Progenitor cell of endocrine pancreas (in vitro differentiated cells): ENCODE measurements at places on chromosomes 7 and 10.

DNA sequence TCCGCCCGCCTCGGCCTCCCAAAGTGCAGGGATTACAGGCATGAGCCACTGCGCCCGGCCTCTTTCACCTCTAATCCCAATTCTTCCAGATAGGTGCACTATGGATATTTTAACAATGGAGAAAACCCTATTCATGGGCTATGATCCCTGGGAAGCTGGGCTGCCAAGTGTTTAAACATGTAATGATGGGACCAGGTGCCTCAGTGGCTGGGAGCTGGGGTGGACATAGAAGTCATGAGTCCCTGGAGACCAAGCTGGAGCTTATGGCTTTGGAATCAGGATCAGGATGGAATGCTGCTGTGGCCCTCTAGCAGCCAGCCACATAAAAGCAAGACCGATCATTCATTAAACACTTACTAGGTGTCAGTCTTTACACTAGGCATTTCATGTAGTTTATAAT, 41.8 kb upstream of the IGFBP3 start:
- H3K4me3 ChIP-seq, result no peak overlapping the region
- no peaks in the 10 kb centered on the region for H3K27me3 ChIP-seq
- no peaks in the 10 kb centered on the region for H3K4me1 ChIP-seq
- no peaks in the 10 kb centered on the region for H3K36me3 ChIP-seq
- no peak overlapping the region for H3K27ac ChIP-seq
- DNase-seq, result no peak

- DNase-seq, result peak; percentile 66
- peak overlapping the region; percentile 83 for H3K27ac ChIP-seq
- peak overlapping the region; percentile 74 for H3K4me3 ChIP-seq
- peaks cover 11% of the 10 kb centered on the region for H3K4me1 ChIP-seq
- no peaks in the 10 kb centered on the region for H3K36me3 ChIP-seq
- peaks cover 18% of the 10 kb centered on the region for H3K27me3 ChIP-seq
Measured at GRCh38 chr10:30784897-30785605, 155.5 kb upstream of the LYZL2 start.

GRCh38 chr7:128036226-128036940, 5.1 kb upstream of the LRRC4 start:
- no peak overlapping the region for H3K27ac ChIP-seq
- H3K36me3 ChIP-seq, result no peaks in the 10 kb centered on the region
- no peak overlapping the region for H3K4me3 ChIP-seq
- DNase-seq, result no peak

GRCh38 chr10:126376956-126377355, 11.3 kb downstream of the ADAM12 start:
- H3K27ac ChIP-seq, result no peak overlapping the region
- H3K27me3 ChIP-seq, result peaks cover 11% of the 10 kb centered on the region
- DNase-seq, result no peak
- no peaks in the 10 kb centered on the region for H3K4me1 ChIP-seq

GRCh38 chr7:16619979-16620408, 25.6 kb downstream of the ANKMY2 start:
- no peaks in the 10 kb centered on the region for H3K4me1 ChIP-seq
- peaks cover 31% of the 10 kb centered on the region for H3K36me3 ChIP-seq
- DNase-seq, result no peak
- H3K27ac ChIP-seq, result peak overlapping the region; percentile 56

DNA sequence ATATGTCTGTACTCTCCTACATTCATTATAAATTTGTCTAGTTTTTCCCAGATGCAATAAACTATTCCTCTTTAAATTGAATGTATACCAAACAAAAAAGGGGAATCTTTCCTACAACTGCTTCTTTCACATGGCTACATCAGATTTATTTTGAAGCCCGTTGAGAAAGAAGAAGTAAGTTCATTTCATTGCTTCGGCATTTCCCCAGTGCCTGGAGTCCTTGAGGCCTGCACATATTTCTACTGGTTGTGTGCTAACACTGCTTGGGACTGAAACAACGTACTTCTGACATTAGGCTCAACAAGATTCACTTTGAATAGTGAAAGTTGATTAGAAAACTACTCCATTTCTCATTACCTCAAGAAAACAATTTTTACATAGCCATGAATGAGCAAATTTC, 201.7 kb downstream of the PHF14 start:
- H3K36me3 ChIP-seq, result no peaks in the 10 kb centered on the region
- no peak for DNase-seq
- no peaks in the 10 kb centered on the region for H3K4me1 ChIP-seq
- no peaks in the 10 kb centered on the region for H3K27me3 ChIP-seq
- no peak overlapping the region for H3K27ac ChIP-seq
- H3K4me3 ChIP-seq, result no peak overlapping the region

DNA sequence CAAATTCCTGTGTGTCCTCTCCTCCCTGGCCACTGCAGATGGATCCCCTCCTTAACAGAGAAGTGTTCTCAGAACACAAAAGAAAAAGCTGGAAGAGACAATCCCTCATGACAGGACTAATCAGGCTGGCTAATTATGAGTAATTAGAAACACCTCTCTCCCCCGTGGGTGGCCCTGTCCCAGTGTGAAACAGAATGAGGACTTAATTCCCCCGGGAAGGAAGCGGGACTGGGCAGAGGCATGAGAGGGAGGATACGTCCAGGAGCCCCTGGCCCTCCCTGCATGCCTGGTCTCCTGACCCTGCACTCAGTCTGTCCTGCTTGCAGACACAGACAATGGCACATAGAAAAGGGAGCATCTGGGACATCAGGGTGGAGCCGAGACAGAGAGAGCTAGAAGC, 7.6 kb upstream of the ADCYAP1R1 start:
- H3K4me3 ChIP-seq, result no peak overlapping the region
- peaks cover 5% of the 10 kb centered on the region for H3K4me1 ChIP-seq
- no peaks in the 10 kb centered on the region for H3K36me3 ChIP-seq
- DNase-seq, result no peak

- no peaks in the 10 kb centered on the region for H3K27me3 ChIP-seq
- peaks cover 8% of the 10 kb centered on the region for H3K36me3 ChIP-seq
- peak; percentile 80 for DNase-seq
- peak overlapping the region; percentile 64 for H3K4me3 ChIP-seq
Measured at GRCh38 chr10:132407846-132408278, 10.9 kb downstream of the PWWP2B start.

DNA sequence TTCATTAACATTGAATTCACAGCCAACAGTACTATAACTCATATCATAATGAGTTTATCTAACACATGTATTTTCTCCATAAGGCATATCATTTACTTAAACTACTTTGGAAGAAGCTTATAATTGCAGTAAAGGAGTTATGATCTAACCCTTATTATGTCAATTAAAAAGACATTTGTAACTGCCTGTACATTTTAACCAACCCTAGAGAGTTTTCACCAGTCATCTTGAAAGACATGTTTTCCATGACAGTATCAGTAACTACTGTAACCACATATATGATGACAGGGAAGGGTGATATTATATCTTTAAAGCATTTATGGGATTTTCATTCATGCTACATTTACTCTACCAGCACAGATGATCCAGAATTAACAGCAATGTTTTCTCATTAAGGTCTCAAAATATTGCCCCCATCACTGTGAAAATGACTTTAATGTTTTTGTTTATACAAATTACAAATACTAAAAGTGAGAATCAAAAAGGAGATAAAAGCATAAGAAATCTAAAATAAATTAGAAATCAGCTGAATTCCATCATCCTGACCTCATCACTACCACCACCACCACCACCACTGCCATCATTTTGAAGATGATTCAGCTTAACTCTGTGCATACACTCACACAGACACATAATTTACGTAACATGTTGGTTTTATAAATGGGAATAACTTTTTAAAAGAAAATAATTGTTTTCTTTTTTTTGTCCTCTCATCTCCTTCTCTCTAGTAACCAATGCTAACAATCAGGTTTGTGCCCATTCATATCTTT, 53.6 kb downstream of the MKLN1 start:
- peaks cover 2% of the 10 kb centered on the region for H3K36me3 ChIP-seq
- DNase-seq, result no peak
- peaks cover 1% of the 10 kb centered on the region for H3K4me1 ChIP-seq
- H3K27me3 ChIP-seq, result no peaks in the 10 kb centered on the region

DNA sequence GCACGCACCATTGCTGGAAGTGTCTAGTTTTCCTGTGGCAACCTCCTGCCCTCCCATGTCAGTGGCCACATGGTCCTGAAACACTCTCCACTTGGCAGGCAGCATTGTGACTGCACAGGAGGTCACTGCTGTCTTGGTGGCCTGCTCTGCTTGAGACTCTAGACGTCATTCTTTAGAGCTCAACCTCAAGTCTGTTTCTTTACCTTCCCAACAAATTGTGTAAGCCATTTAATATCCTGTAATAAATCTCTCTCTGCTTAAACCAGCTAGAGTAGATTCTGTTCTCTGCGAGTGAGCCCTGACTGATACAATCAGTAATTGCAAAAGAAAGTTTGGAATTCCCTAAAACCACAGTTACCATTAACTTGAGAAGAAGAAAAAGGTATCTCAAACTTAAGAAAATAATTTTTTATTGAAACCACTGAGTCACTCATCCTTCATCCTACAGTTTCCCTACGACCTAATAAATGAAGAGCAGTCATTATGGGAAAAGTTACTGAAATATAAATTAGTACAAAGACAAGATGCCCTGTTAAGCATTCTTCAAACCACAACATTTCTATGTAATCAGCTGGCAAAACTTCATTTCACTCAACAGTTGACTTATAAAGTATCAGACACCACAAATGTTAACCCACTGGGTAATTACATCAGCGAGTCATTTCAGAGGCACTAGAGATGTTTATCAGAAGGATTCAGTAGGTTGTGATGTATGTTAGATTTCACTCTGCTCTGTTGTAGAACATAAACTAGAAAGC, 18.0 kb downstream of the SLC25A13 start:
- H3K4me1 ChIP-seq, result peaks cover 27% of the 10 kb centered on the region
- peaks cover 53% of the 10 kb centered on the region for H3K27me3 ChIP-seq

- H3K27me3 ChIP-seq, result peaks cover 63% of the 10 kb centered on the region
- no peaks in the 10 kb centered on the region for H3K36me3 ChIP-seq
- H3K27ac ChIP-seq, result no peak overlapping the region
- no peak for DNase-seq
Measured at GRCh38 chr10:88991899-88992320, 1.3 kb downstream of the FAS start.

GRCh38 chr7:80601999-80602398, 36.4 kb upstream of the CD36 start:
- H3K4me1 ChIP-seq, result peaks cover 15% of the 10 kb centered on the region
- H3K36me3 ChIP-seq, result no peaks in the 10 kb centered on the region
- peak overlapping the region; percentile 3 for H3K27ac ChIP-seq
